ENCODE measurements at places on chromosomes 5 and 9.

DNA sequence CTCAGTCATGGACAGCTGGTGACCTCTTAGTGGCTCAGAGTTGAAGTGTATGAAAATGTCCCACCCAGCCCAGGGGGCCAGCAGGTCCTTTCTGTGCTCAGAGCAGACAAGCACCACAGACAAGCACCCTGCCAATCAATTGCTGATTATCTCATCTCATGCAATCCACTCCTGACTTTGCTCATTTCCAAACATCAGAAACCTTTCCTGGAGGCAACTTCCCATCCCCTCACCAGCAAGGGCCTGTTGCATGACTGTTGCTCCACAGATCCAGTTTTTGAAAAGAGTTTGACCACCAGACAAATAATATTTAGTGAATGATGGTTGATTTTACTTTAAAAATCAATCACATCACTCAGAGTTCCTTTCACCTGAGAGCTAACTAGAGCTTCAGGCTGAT, 397.3 kb upstream of the KLF4 start:
- DNase-seq = no peak

DNA sequence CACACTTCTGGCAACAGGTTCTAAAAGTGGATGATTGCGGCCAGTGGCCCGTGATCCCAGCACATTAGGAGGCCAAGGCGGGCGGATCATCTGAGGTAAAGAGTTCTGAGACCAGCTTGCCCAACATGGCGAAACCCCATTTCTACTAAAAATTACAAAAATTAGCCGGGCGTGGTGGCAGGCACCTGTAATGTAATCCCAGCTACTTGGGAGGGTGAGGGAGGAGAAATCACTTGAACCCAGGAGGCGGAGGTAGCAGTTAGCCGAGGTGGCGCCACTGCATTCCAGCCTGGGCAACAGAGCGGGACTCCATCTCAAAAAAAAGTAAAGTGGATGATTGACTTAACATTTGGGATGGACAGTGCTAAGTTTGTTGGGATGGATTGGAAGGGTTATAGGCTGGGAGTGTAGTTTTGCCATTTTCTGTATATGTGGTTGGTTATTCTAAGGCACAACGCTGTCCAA, 3.4 kb downstream of the MATR3 start:
- DNase-seq = no peak

GRCh38 chr5:148172377-148172776, 4.0 kb downstream of the SPINK14 start:
- DNase-seq = no peak

DNA sequence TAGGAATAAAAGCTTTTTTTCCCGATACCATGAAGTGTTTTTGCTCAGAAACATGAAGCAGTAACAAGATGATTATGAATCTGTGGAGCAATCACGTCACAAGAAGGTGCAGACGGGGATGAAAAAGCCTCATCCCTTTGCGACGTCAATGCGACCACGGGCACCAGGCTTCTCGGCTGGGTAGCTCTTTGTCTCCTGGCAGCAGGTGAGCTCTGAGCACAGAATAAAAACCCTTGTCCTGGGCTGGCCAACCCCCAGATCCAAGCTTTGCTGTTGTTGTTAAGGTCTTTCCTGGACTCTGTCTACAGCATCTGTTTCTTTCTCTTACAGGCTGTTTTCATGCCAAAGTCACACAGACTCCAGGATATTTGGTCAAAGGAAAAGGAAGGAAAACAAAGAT, 113.8 kb downstream of the ANKRD18B start:
- DNase-seq = no peak

GRCh38 chr9:95057101-95057500, 260.4 kb downstream of the FANCC start:
- no peak for DNase-seq

DNA sequence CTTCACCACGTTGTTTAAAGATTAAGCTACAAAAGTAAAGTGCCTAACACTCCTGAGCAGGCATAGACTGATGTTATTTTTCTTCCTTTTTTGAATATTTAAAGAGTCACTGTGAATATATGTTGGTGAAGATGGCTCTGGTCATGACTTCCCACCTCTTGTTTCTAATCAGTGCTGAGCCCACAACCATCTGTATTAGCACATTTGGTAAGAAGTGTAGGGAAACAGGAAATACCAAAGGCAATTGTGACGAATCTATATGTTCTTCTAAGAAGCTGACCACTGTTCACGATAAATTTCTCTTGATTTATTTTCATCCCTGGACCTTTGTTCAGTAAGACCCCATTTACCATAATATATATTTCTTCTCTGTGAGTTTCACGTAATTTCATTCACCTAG, 108.3 kb upstream of the PCA3 start:
- no peak for DNase-seq

GRCh38 chr5:130532786-130533185, 628.5 kb downstream of the CHSY3 start:
- DNase-seq = no peak

DNA sequence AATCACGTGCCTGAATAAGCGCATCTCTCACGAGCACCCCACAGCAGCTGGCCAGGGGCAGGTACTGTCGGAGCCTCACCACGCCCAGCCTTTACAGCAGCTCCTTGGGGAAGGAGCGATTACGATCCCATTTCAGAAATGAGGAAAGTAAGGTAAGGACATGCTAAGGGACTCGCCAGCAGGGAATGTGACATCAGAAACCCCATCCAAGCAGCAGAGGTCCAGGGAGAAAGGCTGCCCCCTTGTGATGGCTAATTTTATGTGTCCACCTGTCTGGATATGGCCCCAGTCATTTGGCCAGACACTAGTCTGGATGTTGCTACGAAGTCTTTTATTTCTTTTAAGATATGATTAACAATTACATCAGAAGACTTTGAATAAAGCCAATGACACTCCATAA, 77.3 kb downstream of the UBE2QL1 start:
- DNase-seq = no peak

DNA sequence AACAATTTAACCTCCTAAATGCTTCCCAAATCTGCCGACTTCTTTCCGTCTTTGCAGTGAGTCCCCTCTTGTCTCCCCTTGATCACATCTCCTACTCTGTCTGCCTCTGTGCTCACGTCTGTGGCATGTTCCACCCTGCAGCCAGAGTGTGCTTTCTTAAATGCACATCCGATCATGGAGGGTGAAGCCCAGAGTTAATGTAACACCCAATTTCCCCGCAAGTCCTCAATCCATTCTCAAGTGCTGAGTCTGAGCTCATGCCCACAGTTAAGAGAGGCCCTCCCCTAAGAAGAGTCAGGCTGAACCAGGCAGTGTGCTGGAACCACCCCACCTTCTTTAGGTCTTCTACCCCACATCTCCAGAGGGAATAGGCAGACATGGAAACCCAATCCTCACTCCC, 164.8 kb downstream of the EPB41L4A start:
- DNase-seq = no peak

- DNase-seq = no peak
These were observed 45.4 kb downstream of the MFAP3 start for GRCh38 chr5:154084062-154084639.

- no peak for DNase-seq
These were observed 176.0 kb downstream of the MED10 start for GRCh38 chr5:6202149-6202967.

GRCh38 chr5:86244153-86244552, 373.6 kb upstream of the COX7C start:
- no peak for DNase-seq

- no peak for DNase-seq
These were observed 204.1 kb downstream of the EBF1 start for GRCh38 chr5:158895588-158895987.

DNA sequence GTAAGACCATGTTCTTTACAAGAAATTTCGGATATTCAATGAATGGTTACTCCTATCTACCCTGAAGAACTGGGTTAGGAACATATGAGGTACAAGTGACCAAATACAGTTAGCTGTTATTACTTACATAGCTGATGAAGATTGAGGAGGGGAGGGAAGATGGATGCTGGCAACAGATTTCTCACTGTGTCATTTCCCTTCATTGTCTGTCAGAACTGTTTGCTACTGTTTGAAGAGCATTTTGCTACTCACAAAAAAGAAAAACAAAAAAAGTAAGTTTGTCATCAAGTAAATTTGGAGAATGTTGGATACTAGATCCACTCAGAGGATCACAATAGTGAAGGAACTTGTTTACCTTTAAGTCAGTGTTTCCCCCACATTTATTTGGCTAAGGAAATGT, 53.7 kb downstream of the ENC1 start:
- DNase-seq = no peak

- DNase-seq = no peak
These were observed 4.9 kb upstream of the FYB1 start for GRCh38 chr5:39224196-39224761.

DNA sequence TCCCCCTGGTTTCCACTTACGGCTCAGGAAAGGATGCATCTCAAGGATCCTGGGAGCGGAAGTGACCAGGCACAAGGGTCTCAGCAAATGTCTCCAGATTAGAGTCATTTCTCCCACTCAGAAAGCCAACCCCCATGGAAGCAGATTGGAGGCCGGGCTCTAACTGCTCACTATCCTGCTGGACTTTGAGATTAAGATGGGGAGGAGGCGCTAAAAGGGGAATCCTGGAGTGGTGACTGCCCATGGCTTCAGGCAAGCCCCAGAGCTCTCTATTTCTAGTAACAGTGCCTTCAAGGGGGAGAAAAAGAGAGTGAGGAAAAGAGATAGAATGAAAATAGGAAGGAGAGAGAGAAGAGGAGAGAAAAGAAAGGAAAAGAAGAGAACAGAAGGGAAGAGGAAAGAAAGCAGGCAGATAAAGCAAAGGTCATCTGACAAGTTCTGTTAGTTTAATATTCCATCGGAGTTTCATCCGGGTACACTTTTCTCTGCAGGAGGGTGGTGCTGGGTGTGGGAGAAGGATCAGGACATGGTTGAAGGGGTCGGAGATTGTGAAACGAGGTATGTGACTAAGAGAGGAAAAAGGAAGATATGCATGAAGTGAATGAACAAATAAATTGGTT, at the start of gene AGXT2:
AGXT2 (minus strand) TSS at position 165 of the 620 bp plus-strand sequence; CDS start at position 108, 57 bp downstream.
- no peak for DNase-seq

DNA sequence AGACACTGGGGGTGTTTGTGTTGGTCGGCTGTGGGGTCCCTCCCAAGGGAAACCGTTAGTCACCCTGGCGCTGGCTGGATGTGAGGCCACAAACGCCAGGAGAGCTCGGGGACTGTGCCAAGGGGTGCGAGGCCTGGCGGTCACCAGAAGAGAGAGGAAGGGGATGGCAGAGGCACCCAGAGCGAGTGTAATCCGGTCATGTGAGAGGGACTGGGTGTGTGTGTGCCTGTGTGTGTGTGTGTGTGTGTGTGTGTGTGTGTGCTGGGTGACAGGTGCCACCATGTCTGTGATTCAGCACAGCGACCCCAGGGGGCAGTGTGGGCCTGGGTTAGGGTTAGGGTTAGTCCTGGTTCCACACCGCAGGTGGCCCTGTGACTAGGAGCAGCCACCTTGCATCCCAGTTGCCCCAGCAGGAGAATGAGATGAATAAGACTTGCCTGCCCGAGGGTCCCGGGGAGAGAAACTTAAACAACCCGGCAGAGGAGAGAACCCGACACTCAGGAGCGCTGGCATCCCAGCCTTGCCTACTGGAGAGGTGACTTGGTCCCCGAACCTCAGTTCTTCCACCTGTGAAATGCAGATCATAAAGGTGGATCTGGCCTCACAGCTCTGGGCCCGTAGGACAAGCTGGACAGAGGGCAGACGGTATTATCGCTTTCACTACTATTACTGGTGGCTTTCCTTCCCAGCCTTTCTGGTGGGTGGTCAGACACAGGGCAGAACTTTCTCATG, 1.4 kb upstream of the ADAMTSL2 start:
- peak; percentile 68 for DNase-seq

DNA sequence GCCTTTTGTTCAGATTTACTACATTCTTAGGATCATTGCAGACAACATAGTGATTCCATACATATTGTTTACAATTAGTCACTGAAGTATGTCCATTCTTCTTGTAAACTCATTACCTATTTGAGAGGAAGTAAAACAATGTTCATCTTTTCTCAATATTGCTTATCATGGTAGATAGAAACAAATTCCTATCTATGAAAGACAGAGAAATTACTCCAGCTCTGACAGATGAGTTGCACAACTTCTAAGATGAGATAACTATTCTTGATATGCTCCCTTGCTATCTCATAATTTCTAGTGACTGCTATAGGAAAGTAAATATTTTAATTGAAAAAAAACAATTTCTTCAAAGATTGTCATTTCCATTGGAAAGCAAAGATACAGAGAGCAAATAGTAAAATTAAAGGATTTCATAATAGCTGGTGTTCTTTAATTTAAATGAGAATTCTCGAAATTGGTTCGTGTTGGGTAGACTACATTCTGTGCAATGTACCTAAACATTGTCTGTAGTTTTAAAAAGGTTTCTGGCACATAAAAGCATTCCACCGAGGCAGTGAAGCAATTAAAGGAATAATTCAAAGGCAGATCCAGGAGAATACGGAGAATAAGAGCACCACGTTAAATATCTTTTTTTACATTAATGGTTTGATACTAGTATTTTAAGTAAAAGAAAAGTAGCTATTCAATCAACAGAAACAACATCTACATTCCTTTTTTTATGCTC, 1029.1 kb upstream of the ACO1 start:
- DNase-seq = no peak

GRCh38 chr5:91296674-91297143, 86.4 kb downstream of the ARRDC3 start:
- no peak for DNase-seq

- no peak for DNase-seq
These were observed 108.1 kb upstream of the MVB12B start for GRCh38 chr9:126218359-126219125.

DNA sequence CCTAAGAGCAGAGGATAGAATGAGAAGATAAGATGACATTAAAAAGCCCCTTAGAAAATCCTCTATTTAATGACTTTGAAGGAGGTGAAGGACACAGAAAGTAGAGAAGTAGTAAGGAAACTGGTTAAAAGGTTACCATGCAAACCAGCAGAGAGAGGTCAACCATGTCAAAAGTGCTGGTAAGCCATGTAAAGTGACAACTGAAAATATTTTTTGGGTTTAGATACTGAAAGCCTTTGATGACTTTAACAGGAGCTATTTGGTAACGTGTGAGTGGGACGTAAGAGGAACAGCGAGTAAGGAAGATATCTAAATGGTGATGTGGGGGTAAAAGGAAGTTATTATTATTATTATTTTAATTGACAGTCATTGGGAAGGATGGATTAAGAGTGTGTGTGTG, 56.9 kb downstream of the MACIR start:
- DNase-seq = no peak

DNA sequence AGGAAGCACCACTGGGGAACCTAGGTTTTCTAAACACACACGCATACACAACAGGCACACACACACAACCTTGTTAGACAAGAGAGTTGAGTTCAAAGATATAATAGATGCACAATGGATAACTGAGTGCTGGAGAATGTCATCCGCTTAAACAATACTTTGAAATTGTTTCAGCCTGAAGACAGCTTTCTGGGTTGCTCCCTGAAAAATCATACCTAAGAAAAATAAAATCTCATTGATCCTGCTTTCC, 126.1 kb downstream of the TMEM161B start:
- no peak for DNase-seq
